Stimulated activated CD8-positive, alpha-beta memory T cell treated with anti-CD3 and anti-CD28 coated beads, Interleukin-7, amount 100 ng/mL, for 1 hour (primary cell): ENCODE measurements at places on chromosomes 3 and 15.

DNA sequence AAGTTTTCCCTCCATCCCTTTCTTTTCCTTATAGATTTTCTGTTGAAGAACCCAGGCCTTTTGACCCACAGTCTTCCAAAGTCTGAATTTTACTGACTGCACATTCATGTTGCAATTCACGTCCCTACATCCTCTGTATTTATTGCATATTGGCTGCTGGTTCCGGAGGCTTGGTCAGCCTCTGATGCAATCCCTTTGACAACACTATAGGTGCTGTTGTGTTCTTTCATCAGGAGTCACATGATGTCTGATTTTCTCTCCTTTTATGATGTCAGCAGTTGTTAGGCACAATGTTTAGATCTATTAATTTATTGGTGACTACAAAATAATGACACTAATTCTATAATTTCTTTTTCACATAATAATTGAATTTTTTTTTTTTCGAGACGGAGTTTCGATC lies 8.7 kb downstream of the CYP1A1 start:
- DNase-seq: no peak

- DNase-seq: no peak
These were observed 237.6 kb upstream of the BHLHE40 start for GRCh38 chr3:4741404-4742307.

- no peak for DNase-seq
These were observed 6.2 kb upstream of the SPSB4 start for GRCh38 chr3:141044695-141045641.

DNA sequence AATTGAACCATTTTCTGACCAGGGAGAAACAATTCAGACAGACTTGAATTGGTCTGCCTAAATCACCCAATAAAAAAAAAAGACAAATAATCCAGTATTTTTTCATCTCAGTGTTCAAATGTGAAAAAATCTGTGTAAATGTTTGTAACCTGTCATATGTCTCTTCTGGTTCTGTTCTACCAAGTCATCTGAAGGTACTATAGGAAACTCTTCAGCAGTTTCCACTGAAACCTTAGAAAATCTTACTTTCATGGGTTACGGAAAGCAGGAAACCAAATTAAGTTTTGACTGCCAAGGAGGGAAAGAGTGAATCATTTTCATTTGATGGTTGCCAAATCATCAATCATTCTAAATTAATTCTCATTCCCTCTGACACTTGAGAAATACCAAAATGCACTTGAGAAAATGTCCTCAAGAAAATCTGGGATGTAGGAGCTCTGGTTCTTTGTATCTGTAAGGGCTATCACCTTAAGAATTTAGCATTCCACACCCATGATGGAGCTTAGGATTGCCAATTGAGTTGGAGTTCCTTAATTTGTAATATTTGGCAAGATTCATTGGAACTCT lies 278.2 kb upstream of the KCNH8 start:
- DNase-seq: no peak

DNA sequence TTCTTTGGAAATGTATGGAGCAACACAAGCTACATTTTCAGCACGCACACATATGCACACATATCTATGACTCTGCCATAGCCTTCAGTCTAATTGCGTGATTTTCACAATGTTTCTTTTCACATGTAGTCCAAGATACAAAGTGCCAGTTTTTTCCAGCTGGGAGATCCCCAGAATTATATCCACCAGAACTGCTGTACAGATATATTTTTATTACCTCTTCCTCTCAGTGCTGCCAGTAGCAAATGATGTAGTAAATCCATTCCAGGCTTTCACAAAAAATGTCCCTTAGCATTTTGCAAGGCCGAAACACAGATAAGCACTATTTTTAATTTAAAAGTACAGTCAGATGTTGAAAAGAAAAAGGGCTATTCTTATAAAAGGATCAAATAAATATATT lies 719.8 kb upstream of the SEMA6D start:
- no peak for DNase-seq

GRCh38 chr15:58083526-58083925 lies 18.0 kb upstream of the ALDH1A2 start:
- no peak for DNase-seq
